ENCODE measurements at places on chromosomes 7 and 10.
A peak's percentile ranks its signal among the peaks of the same experiment; 100 is the strongest.

GRCh38 chr10:31927884-31928548 is 615 bp downstream of the ARHGAP12 start:
- DNase-seq, result no peak

GRCh38 chr10:100985336-100985735 is 2.0 kb downstream of the MRPL43 start:
- DNase-seq, result no peak

DNA sequence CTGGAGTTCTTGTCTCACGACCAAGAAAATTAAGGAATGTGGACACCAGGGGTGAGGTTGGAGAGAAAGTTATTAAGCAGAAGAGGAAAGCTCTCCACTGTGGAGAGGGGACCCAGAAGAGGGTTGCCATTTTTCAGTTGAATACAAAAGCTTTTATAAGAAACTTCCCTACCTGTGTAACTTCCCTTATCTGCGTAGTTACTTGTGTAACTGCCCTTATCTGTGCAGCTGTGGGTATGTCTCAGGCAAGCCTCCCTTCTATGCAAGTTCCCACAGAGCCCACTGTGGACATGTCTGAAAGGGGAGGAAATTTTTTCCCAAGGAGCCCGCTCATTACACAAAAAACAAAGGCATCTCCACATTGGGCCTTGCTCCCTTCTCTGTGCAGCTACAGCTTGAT is 94.9 kb downstream of the SVOPL start:
- DNase-seq, result no peak

GRCh38 chr7:187227-187927 is 5.0 kb upstream of the FAM20C start:
- no peak for DNase-seq

- peak; percentile 95 for DNase-seq
Observed at GRCh38 chr7:36999626-37000485, 275.6 kb upstream of the AOAH start.

All from NCI-H446 (cell line).